ENCODE measurements at places on chromosomes 16 and 17.

DNA sequence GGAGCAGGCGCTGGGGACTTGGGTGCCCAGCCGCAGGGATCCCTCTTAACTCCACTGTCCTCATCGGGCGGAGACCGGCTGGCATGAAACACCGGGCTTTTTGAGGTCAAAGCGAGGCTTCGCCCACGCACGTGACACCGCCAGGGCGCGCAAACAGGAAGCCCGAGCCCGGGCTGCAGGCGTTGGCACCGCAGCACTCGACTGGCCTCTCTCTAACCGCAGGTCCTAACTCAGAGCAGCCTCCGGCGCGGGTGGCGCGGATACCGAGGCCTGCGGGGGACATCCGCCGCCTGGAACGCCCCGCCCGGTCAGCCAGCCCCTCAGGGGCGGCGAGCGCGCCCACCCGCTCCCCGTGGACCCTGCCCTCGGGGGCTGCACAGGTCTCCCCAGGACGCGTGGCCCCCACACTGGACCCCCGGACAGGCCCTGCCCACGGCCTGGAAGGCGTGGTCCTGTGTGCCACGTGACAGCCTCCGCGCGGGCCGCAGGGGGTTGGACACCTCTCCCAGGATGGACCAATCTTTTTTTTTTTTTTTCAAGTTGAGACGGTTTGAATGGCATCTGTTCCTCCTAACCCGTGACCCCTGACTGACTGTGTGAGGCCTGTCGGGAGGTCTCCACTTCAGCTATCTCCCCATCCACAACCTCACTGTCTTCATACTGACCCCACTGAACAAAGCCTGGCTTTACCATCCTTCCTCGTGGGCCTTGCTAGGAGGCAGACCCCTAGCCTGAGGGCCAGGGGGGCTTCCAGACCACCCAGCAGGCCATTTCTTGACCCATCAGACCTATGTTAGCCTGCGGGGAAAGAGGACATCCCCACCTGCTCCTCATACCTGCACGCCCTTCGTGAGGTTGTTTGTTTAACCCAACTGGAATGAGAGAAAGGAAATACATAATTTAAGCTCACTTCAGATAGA lies 8.4 kb upstream of the SLC47A2 start:
- H3K27me3 ChIP-seq: no peaks in the 10 kb centered on the region
- H3K36me3 ChIP-seq: no peaks in the 10 kb centered on the region
- H3K4me3 ChIP-seq: no peak overlapping the region
- no peak for DNase-seq

GRCh38 chr17:58120195-58120822 lies 27.9 kb upstream of the OR4D1 start:
- no peaks in the 10 kb centered on the region for H3K36me3 ChIP-seq
- H3K27me3 ChIP-seq: no peaks in the 10 kb centered on the region
- no peaks in the 10 kb centered on the region for H3K4me1 ChIP-seq
- H3K27ac ChIP-seq: no peak overlapping the region
- no peak overlapping the region for H3K4me3 ChIP-seq
- DNase-seq: peak; percentile 80

DNA sequence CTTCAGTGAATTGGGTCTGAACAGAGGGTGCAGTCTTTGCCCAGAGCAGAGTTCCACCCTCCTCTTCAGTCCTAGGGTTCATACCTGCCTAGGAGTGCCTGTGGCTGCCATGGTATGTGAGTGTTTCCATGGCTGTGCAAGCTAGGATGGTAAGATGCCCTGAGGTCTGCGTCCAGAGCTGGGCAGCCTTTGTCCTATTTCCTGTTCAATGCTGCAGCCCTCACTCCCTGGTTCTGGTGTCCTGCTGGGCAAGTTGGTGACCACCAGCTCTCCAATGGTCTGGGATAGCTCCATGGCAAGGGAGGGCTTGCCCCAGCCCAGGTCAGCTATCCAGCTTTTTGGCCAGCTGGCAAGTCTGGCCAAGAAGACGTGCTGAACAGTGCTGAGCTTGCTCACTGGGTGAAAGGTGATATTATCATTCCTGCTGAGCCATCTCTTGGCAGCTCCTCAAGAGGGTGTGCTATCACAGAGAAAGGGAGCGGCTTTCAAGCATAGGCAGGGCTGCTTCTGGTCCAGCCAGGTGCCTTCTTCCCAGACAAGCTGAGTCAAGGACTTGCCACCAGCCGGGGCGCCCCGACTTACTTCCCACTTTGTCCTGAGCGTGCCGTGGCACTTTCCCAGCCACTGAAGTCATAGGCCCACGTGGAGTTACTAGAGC lies 13.0 kb upstream of the NFATC3 start:
- H3K27me3 ChIP-seq: no peaks in the 10 kb centered on the region
- H3K36me3 ChIP-seq: peaks cover 10% of the 10 kb centered on the region
- H3K4me3 ChIP-seq: no peak overlapping the region
- no peaks in the 10 kb centered on the region for H3K4me1 ChIP-seq
- no peak for DNase-seq

- no peaks in the 10 kb centered on the region for H3K27me3 ChIP-seq
- H3K36me3 ChIP-seq: no peaks in the 10 kb centered on the region
- H3K4me1 ChIP-seq: no peaks in the 10 kb centered on the region
- DNase-seq: no peak
- no peak overlapping the region for H3K27ac ChIP-seq
Measured at GRCh38 chr16:8260140-8260539, 330.2 kb downstream of the TMEM114 start.

DNA sequence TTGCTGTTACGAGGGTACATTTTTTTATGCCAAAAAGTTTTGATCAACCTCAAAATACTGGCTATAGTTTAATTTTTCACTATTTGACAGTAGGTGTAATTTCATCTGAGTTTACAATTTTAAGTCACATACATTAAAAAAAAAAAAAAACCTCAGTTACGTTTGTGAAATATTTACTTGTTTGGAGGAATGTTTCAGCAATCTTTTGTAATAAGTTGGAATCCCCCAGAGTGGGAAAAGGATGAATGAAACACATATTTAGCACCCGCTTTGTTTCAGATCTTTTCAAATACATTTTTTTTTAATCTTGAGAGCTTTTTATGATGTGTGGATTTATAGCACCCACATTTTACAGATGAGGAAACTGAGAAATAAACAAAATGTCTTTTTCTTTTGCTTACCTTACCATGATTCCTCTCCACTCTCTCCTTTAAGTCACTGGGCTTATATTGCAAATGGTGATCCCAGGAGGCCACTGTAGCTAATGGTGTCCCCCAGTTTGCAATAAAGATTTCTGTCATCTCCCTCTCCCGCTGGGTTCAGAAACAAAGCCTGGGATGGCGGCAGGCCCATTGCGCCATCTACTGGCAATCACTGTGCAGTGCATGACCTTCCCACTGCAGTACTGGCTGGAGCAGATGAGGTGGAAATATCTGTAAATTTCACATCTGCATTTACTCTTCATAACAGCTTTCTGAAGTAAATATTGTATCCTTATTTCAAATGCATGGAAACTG lies 27.7 kb downstream of the TBC1D3B start:
- H3K4me3 ChIP-seq: no peak overlapping the region
- no peaks in the 10 kb centered on the region for H3K27me3 ChIP-seq
- no peaks in the 10 kb centered on the region for H3K4me1 ChIP-seq
- no peaks in the 10 kb centered on the region for H3K36me3 ChIP-seq

DNA sequence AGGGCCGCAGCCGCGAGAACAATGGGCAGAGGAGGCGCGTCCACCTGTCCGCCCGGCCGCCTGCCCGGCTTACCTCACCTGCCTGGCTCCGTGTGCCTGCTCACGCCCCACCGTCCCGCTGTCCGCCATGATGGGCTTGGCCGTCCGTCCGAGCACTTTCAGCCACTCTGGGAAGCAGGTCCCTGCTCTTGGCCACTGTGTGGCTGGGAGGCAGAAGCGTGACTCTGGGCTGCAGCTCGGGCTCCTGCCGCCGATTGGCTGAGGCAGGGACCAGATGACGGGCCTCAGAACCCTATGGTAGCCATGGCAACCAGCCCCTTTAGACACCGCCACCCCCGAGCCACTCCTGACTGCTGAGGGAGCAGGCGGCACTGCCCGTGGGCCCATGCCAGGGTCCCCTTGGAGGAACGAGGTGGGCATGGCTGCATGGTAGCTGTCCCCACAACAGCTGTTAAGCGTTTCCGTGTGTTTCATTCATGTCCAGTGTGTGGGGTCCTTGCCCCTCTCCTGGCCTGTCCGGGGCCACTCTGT lies 8.9 kb upstream of the AXIN1 start:
- no peak for DNase-seq
- no peaks in the 10 kb centered on the region for H3K36me3 ChIP-seq
- no peaks in the 10 kb centered on the region for H3K27me3 ChIP-seq

- no peaks in the 10 kb centered on the region for H3K27me3 ChIP-seq
- H3K4me3 ChIP-seq: no peak overlapping the region
- no peaks in the 10 kb centered on the region for H3K36me3 ChIP-seq
- no peak for DNase-seq
- peaks cover 11% of the 10 kb centered on the region for H3K4me1 ChIP-seq
Measured at GRCh38 chr17:31594416-31594815, 202.9 kb downstream of the RAB11FIP4 start.

DNA sequence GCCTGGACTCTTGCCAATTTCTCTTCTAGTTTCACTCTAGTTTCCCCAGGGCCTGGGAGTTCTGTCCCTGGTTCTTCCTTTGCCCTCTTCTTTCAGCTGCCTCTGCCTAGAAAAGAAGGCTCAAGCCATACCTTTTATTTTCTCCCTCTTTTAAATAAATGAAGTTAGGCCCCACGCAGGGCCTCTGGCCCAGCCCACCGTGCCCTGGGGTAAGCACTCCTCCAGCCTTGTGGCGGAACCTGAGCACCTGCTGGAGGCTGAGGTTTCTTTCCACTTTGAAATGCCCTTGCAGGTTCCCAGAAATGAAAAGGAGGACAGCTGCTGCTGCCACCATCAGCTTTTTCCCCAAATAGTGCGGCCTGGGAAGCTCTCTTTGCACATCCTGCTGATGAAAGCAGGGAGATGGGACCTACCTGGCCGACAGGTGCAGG lies 139.4 kb downstream of the CCDC182 start:
- H3K27ac ChIP-seq: no peak overlapping the region
- no peaks in the 10 kb centered on the region for H3K27me3 ChIP-seq
- H3K4me3 ChIP-seq: no peak overlapping the region
- H3K4me1 ChIP-seq: no peaks in the 10 kb centered on the region

Data from mesendoderm (in vitro differentiated cells).